ENCODE measurements at places on chromosomes 6 and 20.

- no peak for DNase-seq
Measured at GRCh38 chr20:60295214-60295613, 337.0 kb downstream of the CDH26 start.

DNA sequence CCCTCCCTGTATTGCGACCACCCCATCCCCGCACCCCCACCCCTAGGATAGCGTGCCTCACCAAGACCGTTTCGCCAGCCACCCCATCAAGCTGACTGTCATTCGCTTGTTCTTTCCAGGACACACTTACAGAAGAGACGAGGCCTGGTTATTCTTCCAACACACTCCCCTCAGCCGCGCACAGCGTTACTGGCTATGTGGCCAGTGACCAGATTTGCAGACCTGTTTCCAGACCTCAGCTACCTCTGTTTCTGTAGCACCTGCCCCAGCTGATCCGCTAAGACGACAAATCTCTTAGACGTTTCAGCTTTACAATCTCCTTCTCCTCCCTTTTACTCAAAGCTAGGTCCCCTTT lies 26.1 kb downstream of the HLA-F start:
- DNase-seq: no peak

GRCh38 chr6:144566868-144567615 lies 281.9 kb downstream of the UTRN start:
- DNase-seq: no peak

DNA sequence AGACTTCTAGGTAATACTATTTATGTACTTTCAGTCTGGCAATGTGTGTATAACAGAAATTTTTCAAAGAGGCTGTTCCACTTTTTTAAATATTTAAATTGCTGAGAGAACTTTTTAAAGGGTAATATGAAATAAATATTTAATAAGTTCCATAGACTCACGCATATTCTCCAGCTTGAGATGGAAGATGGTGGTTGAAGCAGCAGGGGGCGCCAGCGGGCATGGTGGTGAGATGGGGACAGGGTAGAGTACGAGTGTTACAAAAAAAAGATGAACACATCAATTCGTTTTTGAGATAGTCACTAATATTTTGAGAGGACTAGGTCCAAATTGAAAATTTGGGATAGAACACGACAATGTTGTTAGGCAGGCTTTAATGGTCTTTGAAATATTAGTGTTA lies 68.4 kb downstream of the RSPO3 start:
- peak; percentile 14 for DNase-seq

DNA sequence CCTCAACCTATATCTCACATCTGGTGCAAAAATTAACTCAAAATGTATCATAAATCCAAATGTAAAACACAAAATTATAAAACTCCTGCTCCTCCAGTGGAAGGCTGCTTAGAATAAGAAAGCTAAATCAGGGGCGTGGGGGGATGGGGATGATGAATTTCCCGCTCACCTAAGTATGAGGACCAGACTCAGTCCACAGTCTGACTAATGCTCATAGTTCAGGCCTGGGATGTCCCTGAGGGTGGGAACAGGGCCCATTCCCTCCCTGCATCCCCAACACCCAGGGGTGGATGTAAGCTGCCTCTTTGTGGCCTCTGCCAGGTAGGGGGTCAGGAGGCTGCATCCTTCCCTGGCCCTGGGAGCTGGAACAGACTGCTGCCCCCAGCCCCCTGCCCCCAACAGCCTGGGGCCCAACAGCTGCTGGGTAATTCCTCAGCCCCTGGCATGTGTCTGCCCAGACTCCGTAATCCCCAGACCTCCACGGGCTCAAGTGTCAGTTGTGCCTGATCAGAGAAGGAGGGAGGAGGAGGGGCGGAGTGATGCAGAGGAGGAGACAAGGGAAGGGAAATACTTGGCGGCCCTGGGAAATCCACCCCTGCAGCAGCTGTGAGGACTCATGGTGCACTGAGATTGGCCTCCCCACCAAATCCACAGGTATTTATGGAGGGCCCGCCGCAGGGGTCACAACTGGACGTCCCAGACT lies 224.5 kb downstream of the PREX1 start:
- no peak for DNase-seq

- no peak for DNase-seq
Measured at GRCh38 chr6:121040831-121041230, 293.4 kb downstream of the TBC1D32 start.

- peak; percentile 28 for DNase-seq
Measured at GRCh38 chr20:52975029-52975732, 3.0 kb downstream of the TSHZ2 start.

GRCh38 chr6:13239530-13240455 lies 88.5 kb downstream of the TBC1D7 start:
- DNase-seq: no peak

- no peak for DNase-seq
Measured at GRCh38 chr6:14731611-14732010, 514.3 kb upstream of the JARID2 start.

DNA sequence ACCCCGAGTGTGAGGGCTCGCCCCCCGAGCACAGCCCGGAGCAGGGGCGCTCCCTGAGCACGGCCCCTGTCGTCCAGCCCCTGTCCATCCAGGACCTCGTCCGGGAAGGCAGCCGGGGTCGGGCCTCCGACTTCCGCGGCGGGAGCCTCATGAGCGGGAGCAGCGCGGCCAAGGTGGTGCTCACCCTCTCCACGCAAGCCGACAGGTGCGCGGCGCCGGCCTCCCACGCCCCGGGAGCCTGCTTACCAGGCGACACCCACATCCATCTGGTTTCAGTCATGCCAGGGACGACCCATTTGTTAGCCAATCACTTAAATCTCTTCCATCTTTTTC lies 73.5 kb upstream of the PBOV1 start:
- DNase-seq: no peak

- no peak for DNase-seq
Measured at GRCh38 chr6:100685747-100686146, 195.4 kb downstream of the ASCC3 start.

GRCh38 chr20:13777171-13777601 lies 7.5 kb downstream of the ESF1 start:
- DNase-seq: no peak

DNA sequence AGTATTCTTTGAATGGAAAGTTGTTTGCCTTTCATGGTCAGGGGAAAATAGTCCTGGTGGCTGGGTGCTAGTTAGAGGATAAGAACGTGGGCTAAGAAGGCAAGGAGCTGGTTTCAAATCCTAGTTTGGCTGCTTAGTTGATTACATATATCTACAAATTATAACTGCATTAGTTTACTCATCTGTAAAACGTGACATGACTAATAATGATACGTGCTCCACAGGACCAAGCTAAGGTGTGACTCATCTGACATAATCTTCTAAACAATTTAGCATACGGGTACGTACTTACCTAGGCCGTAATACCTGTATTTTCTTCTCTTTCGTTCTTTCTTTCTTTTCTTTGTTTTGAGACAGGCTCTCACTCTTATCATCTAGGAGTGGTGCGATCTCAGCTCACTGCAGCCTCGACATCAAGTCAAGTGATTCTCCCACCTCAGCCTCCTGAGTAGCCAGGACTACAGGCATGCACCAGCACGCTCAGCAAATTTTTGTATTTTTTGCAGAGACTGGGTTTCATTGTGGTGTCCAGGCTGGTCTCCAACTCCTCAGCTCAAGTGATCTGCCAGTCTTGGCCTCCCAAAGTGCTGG lies 1274.2 kb upstream of the GJE1 start:
- no peak for DNase-seq

DNA sequence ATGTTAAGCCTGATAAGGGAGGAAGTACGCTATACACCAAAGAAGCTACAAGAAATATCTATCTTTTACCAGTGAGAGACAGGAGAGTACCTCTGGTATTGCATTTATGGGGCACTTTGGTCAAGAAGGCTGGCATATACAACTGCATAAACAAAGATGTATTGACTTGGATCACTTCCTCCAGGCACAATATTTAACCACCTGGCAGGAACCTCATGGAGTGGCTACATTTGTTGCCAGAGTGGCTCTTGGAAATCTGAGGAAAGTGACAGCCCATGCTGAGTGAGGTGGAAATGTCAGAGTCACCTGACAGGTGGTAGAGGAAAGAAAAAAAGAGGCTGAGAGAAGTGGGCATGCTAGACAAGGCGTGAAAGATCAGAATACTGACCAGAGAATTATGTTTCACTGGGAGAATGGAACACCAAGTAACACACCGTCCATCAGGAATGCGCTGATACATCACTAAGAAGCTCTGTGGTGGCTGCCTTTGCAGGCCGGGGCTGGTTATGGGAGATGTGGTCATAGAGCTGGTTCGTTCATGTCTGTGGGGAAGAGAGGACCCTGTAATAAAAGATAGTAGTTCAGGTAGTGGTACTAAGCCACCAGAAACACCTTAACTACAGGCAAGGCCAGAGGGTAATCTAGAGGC lies 61.4 kb upstream of the UFL1 start:
- DNase-seq: no peak

DNA sequence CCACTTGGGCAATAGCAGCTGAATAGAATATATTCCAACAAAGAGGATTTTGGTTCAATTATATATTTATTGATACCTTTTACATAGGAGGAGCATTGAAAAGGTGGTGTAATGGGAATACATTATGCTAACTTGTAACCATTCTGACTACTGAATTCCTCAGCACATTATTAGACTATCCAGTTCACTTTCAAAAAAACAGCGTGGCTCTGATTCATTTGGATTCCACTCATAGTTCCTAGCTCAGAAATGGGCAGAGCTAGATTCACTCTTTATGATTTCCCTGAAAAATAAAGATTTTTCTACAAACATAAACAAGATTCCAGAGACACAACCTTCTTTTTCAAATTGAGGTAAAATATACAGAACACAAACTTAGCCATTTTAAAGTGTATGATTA lies 9.2 kb upstream of the TRERF1 start:
- DNase-seq: no peak

GRCh38 chr6:169234634-169235033 lies 19.0 kb downstream of the THBS2 start:
- DNase-seq: no peak

GRCh38 chr20:15930311-15931305 lies 642.6 kb downstream of the KIF16B start:
- no peak for DNase-seq

DNA sequence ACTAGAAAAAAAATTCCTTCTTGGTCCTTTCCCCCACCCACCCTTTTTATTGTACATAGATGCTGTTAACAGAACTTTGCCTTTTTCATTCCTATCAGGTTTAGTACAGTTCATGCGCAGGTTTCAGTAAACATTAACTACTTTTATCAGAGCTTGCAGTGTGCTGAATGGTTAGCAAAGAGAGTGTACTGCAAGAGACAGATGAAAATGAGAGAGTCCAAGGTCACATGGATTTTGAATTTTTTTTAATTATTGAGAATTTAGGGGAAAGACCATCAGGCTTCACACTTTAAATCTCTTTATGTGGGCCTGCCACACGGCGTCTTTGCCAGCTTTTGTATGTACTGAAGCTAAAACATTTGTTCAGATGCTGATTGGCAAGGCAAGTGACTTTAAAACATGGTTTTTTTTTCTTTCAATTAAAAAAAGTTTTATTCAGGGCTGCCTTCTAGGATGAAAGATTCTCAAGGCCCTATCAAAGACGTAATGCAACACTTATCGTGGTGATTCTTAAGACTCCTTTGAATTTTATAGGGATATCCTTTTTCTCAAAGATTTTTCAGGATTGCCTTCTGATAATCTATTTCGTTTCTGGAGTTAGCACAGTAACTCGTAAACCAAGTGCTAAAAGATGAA lies 32.2 kb downstream of the RREB1 start:
- DNase-seq: no peak

DNA sequence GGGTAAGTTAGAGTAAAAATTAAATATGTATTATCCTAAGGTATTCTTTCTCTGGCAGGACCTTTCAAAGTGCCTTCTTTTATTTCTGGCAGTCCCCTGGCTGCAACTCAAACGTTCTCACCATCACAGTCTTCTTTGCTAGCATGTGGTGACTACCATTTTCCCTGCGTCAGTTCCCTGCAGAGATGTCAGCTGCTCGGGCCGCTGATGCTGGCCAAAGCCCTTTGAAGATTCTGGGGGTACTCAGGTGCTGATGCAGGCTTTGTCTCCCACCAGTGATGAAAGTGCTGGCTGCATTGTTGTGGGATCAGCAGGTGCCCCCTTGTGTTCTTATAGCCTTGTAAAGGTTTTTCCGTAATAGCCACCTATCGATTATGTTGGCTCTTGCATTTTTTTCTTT lies 140.1 kb downstream of the BTBD3 start:
- no peak for DNase-seq

- no peak for DNase-seq
Measured at GRCh38 chr6:25504661-25505060, 147.4 kb upstream of the SCGN start.

- no peak for DNase-seq
Measured at GRCh38 chr6:15864038-15864707, 201.3 kb upstream of the DTNBP1 start.

GRCh38 chr6:39892490-39893129 lies 41.7 kb downstream of the MOCS1 start:
- DNase-seq: no peak

DNA sequence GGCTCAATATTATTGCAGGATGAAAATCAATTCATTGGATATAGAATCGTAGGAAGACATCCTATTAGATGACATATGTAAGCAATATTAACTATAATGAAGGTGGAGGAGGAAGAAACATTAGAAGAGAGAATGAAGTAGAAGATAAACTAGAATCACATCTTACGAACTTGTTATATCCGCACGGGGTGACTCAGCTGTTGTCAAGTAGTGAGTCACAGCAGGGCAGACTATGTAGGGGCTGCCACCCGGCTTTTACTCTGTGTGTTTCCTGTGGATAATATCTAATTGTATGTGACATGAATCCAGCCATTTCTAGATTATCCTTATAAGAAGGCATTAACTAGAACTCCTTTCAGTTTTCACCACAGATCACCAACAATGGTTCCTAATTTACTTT lies 520.2 kb downstream of the DOK5 start:
- DNase-seq: no peak

GRCh38 chr20:34863421-34863965 lies 9.2 kb downstream of the GGT7 start:
- no peak for DNase-seq

- DNase-seq: no peak
Measured at GRCh38 chr6:169885831-169886230, 134.4 kb downstream of the ERMARD start.

- no peak for DNase-seq
Measured at GRCh38 chr6:3232017-3232945, 4.8 kb upstream of the TUBB2B start.

- no peak for DNase-seq
Measured at GRCh38 chr20:62970307-62971210, 18.1 kb downstream of the SLC17A9 start.

GRCh38 chr6:25359191-25359861 lies 80.2 kb downstream of the CARMIL1 start:
- DNase-seq: no peak

- peak; percentile 21 for DNase-seq
Measured at GRCh38 chr6:89433252-89434149, 549 bp downstream of the ANKRD6 start.

DNA sequence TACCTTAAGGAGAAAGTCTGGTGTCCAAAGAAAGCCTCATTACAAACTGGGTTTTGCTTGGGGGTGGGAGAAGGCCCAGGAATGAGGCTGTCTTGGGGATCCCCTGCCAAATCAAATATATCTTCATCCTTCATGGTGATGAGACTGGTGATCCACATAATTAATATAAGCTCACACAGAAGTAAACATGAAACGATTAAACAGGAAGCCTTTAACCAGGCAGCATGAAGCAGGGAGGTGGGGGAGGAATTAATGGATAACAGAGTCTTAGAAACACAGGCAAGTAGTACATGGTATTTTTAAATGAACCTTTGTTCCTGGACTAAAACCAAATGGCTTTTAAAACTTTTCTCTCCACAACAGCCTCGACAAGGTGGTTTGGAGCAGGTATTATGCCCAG lies 437.5 kb downstream of the TFAP2A start:
- DNase-seq: no peak

Data from naive thymus-derived CD4-positive, alpha-beta T cell (primary cell).